Cerebellar nuclear complex (tissue), 1 donor: ENCODE measurements at places on chromosomes 2 and 18.

DNA sequence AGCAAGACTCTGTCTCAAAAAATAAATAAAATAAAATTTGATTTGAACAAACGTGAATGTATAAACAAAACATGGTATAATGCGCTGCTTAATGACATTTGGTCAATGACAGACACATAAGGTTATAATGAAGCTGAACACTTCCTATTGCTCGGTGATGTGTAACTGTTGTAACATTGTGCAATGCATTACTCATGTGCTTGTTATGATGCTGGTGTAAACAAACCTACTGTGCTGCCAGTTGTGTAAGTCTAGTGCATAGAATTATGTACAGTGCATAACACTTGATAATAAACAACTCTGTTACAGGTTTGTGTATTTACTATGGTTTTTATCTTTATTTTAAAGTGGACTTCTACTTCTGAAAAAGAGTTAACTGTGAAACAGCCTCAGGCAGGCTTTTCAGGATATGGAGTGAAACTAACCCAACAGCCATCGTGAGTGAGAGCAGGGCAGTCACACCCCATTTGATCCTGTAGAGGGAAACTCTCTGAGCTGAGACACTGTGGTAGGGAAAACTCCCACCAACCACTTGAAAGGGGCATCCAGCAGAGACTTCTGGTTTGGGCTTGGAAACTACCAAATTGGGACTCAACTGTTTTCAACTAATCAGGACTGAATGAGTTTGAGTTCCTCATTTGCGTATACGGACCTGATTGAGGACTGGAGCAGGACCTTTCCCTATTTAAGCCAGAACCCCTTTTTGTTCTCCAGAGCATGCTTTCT lies 8.7 kb upstream of the RPRD1A start:
- no peak for DNase-seq

- DNase-seq = no peak
These were observed 79.0 kb downstream of the OLA1 start for GRCh38 chr2:174169372-174169771.

GRCh38 chr2:64419596-64420165 lies 34.3 kb upstream of the LGALSL start:
- DNase-seq = no peak

DNA sequence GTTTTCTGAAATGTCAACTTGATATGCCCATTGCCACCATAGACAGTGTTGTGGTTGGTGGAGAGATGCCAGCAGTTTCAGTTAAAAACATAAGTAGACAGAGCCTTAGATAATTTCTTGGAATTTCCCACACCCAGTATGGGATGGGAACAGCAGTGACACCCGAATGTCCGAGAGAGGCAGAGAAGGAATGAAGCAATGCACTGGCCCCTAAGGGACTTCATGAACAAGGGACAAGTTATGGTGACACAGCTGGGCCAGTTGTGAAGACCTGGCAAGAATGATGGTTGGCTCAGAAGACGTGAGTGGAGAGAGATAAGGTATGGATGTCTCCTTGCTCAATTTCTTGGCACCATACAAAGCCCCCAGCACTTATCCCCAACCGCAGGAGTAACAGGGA lies 165.2 kb upstream of the APCDD1 start:
- no peak for DNase-seq

DNA sequence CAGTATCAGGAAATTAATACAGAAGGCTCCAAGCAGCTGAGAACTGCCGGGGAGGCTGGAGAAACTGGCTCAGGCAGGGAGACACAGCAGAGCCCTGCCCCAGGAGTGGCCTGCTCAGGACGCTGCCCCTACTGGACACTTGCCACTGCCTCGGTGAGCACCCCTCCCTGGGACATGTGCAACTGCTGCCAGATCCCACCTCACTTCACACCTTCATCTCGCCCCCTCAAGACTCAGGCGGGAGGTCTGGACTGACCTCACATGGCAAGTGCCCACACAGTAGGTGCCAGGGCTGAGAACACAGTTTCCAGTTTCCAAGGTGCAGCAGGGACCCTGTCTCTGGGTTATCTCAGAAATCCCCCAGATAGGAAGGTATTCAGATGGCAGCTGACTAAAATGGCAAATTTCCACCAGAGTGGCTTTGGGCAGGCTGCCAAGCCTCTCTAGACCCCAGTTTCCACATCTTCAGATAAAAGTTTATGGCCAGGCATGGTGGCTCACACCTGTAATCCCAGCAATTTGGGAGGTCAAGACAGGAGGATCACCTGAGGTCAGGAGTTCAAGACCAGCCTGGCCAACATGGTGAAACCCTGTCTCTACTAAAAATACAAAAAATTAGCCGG lies 33.7 kb upstream of the LBH start:
- DNase-seq = no peak

DNA sequence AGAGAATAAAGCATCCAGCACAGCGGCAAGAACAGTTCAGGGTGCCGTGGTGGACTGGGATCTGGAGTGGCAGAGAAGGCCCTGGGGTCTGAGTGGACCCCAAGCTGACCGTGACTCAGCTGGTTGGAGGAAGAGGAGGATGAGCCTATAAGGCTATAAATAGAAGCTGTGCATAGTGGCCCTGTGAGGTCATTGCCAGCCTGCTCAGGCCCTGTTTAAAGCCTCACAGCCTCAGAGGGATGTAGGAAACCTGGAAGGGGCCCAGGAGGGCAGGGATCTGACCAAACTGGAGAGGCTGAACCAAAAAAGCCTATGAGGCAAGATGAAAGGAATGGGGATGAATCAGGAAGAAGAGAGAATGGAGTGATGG lies 11.3 kb upstream of the DES start:
- DNase-seq = no peak

DNA sequence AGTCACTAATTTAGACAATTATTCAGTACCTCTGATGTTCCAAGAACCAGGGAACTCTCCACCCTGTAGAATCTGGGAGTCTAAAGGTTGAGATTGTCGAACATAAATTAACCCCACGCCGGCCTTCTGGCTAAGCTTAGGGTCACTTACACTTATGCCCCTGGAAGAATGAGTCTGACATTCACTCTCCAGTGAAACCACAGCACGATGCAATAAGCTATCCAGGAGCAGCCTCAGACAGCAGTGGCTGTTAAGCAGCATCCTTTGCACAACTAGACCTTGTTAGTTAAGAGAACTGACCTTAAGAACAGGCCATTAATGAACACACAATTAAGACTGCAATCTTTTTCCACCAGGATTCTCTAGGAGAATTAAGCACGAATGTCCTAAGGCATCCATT lies 25.0 kb downstream of the SH3YL1 start:
- DNase-seq = no peak

GRCh38 chr2:162261032-162261945 lies 18.0 kb upstream of the FAP start:
- DNase-seq = no peak

- DNase-seq = no peak
These were observed 144.1 kb downstream of the MYO1B start for GRCh38 chr2:191389288-191389687.

DNA sequence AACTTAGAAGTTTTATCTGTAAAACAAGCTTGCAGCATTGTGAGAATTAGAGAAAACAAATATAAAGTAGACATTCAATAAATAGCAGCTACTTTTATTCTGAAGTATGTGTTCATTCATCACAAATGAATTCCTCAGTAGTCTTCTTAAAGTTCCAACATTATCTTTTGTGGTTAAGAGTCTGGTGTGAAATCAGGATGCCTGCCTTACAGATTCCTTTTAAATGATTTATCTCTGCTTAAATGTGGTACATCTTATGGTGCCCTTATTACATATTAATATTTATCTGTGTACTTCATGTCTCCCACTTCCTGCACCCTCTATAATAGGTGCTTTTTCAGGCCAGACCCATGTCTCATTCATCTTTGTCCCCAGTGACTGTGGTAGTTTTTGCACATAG lies 595.0 kb downstream of the STK39 start:
- no peak for DNase-seq

DNA sequence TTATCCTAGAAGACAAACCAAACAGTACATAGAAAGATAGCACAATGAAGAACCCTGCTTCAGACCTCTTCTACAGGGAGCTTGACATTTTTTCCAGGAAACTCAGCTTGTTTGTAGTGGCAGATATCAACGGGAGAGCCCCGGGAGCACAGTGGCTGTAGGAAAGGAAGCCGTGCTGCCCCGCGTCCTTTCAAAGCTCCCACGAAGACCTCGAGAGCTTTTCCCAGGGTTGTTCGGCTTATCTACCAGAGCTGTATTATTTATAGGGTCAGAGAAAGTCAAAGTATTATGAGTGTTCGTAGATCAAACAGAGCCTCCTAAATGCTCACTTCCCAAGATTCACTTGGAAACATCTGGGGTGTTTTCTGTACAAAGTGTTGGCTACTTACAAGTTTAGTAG lies 167.1 kb upstream of the COPS8 start:
- DNase-seq = no peak

DNA sequence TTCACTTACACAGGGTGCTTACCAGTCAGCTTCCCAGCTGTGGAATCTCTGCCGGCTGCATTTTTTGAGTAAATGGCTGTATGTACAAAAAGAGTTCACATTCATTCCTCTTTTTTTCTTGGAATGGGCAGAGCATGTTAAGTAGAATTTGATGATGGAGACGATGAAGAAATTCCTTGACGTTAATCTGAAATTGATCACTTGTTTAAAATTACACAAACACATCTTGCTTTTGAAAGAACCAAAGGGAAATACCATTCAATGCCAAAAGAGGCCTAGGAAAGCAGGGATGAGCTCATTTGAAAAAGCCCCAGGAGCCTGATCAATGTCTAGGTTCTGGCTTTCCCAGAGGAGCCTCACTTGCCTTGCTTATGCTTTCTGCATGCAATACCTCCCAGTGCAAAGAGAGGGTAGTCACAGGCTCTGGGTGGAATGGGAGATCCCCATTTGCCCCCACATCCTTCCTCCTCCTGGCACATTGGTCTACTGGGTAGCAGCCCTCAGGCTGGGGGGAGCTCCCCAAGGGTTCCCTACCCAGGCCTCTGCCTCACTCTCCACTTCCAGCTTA lies 12.3 kb upstream of the SMAD7 start:
- no peak for DNase-seq

DNA sequence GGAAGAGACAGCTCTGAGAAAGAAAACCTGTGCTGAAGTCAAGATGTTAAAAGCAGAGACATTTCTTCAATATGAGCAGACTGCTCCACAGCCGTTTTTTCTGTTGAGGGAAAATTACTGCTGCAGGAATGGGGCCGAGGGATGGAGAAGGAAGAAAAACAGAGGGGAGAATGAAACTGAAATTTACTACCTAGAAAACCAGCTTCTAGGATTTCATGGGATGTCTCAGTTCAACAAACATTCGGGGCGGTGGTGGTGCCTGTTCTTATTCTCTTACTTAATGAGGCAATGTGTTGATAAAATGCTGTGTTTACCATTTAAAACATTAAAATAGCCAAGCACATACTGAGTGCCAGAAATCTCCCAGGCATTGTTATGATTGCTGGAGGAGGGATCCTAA lies 557.1 kb upstream of the MEX3C start:
- DNase-seq = no peak

GRCh38 chr2:9358846-9359245 lies 64.5 kb downstream of the ITGB1BP1 start:
- DNase-seq = no peak

DNA sequence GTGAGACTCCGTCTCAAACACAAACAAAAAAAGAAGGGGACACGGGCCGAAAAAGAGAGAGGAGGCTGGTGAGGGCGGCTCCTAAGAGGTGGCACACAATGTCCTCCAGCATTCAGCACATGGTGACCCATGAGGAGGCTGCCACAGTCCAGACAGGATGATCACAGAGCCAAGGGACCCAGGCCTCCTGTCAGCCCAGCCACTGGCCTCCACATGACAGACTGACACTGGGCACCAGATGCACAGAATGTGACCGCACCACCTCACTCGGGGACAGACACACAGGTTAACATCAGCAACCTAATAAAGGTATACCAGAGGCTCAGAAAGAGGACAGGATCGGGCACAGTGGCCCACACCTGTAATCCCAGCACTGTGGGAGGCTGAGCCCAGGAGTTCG lies 21.0 kb downstream of the PASK start:
- no peak for DNase-seq

- no peak for DNase-seq
These were observed 44.0 kb upstream of the XPO1 start for GRCh38 chr2:61582165-61582564.

DNA sequence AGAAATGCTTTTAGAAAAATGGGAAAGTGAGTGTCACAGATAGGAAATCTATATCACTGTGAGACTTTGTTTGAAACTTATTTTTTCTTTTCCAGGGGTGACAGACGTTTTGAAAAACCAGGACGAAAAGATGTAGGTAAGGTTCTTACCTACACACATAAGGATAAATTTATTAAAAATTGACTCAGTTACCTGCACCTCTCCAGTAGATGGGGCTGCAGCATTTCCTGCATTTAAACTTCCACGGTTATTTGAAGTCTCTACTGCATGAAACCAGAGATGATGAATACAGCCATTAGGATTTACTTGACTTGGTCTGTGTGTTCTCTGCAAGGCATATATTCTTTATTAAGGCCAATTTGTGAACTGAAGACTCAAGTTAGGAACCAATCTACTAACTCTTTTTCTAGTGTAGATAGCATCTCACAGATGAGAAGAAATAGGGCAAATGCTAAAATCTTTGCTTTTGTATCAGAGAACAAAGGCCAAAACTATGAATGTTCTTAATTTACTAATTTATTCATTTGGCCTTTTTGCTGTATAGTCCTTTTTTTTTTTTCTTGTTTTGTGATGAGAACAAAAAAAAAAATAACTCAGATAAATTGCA lies 15.0 kb downstream of the KCNJ13 start:
- no peak for DNase-seq

DNA sequence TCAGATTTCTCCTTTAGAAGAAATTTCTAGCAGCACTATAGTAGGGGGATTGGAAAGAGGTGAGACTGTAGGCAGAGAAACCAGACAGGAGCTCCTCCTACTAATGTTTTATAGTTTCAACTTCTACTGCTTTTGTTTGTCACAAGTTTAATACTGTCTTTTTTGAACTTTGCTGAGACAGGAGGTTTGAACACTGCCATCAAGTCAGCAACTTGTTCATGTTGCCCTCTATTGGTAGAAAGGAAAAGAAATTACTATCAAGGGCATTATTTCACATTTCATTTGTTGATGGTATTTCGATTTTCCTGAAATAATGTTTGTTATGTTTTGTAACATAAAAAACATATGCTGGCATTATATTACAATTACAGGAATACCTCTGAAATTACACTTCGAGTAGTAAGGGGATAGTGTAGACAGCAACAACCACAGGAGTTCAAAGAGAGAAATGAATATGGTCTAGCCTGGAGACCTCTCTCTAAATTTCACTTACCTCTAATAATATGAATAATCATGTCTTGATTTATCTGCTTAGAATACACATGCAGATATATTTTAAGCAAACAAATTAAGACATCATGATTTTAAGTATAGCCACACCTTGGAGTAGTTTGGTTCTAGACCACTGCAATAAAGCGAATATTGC lies 12.4 kb upstream of the CCDC88A start:
- no peak for DNase-seq
